ENCODE measurements at places on chromosomes 2 and 18.

DNA sequence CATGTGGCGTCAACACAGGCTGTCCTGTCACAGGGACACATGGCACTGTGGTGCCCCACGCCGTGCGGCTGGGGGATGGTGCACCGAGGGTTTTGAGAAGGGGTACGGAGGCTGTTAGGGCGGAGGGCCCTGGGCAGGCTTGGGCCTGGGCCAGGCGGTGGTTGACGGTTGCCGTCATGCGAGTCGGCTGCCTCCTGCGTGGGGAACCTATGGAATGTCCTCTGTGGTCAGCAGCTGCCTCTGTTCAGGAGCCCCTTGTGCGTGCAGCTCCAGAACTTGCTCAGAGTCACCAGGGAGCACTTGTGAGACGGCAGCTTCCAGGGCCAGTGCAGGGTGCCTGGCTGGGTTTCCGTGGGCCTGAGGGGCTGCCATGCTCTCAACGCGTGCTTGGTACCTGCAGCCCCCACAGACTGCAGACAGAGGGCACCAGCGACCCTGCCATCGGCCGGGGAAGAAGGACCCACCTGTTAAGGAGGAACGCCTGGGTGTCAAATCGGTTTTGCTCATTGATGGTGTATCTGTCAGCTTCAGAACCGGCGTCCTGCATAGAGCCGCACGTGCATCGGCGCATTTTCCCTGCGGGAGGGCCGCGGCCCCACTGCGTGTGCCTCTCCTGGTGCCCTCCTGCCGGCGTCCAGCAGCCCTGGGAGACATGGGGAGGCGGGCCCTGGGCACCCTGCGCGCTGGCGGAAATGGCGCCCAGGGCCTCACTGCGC is 10.0 kb upstream of the D2HGDH start:
- no peak for DNase-seq

DNA sequence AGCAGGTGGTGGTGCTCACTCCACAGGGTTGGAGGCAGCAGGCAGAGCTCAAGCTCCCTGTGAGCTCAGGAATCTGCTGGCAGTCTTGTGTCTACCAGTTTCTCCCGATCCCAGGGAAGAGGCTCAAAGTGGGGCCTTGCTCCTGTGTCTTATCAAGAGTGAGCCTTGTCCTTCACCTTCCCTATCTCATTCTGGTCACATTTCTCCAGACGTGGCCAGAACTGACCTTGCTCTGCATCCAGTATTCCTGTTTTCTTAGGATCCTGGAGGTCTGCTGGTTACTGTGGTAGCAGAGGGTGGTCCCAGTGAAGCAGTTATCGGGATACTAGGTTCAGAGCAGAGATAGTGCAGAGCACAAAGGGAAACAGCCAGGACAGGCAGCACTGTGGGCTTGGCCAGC is 47.1 kb upstream of the ASB18 start:
- DNase-seq = no peak

- DNase-seq = no peak
Measured at GRCh38 chr2:2523461-2524347, 192.6 kb upstream of the MYT1L start.

GRCh38 chr2:11942178-11942569 is 195.7 kb downstream of the LPIN1 start:
- DNase-seq = no peak

DNA sequence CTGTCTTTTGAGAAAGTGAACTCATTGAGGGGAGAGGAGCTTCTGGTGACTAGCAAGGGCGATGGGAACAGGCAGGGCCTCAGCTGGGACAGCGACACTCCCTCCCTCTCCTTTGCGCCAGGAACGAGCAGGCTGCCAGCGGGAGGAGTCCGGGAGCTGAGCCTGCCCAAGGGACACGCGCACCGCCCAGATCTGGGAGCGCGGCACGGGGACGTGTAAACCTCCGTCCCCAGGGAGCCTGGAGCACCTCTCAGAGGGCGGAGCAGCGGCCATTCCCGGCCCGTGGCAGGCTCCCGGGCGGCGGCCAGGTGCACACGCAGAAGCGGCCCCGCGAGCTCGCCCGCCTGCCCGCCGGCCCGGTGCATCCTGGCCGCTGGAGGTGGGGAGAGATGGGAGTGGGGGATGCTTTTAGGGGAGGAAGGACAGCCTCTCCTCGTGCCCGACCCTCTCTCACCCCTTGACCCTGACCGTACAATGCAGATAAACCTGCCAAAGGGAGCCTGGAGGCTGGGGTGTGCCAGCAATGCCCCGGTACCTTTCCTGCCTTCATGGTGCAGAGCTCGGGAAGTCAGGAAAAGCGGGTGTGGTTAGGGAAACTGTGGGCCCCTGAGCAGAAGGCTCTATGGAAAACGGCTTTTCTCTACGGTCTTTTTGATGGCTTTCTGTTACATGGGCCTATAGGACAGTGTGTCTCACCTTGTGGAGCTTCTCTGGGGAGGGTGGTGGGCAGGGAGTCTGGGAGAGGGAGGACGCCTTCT is 2.2 kb downstream of the AQP4 start:
- DNase-seq = no peak

- DNase-seq = no peak
Measured at GRCh38 chr18:12393510-12393909, 14.2 kb upstream of the PRELID3A start.

DNA sequence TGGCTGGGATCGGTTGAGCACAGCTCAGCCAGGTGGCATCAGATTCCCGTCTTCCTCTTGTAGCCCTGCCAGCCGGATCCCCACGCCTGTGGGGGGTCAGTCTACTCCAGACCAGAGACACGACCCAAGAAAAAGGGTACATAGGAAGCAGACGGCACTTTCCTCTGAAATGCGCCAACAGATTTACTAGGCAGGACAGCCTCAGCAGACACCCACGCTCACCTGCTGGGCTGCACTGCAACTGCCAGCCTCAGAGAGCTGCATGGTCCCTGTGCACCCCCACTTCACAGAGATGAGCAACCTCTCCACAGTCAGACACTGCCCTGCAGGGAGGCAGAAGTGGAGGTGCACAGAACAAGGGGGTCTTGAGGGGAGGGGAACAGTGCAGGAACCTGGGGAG is 75.7 kb upstream of the OTOS start:
- DNase-seq = no peak

GRCh38 chr2:204274991-204275390 is 270.3 kb upstream of the PARD3B start:
- no peak for DNase-seq

GRCh38 chr2:9107168-9108025 is 99.2 kb upstream of the ASAP2 start:
- peak; percentile 20 for DNase-seq

DNA sequence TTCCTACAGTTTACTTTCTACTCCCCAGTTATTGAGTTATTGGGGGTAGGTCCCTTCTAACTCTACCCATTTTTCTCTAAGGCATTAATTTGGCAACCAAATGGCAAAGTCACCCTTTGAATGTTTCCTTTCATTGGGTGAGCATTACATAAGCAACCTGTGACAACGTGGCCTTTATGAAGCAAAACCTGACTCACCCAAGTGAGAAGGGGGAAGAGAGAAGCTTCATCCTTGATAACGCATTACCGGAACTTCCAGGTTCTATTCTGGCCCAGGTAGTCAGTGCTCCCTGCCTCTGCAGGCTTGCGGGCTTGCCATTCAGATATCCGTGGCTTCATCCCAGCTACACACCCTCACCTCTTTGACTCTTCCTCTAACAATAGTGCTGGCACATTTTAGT is 39.1 kb upstream of the FAM124B start:
- DNase-seq = no peak
